Stimulated activated naive CD8-positive, alpha-beta T cell treated with anti-CD3 and anti-CD28 coated beads, Interleukin-15, amount 100 ng/mL, for 72 hours (primary cell): ENCODE measurements at places on chromosomes 6 and 20.

DNA sequence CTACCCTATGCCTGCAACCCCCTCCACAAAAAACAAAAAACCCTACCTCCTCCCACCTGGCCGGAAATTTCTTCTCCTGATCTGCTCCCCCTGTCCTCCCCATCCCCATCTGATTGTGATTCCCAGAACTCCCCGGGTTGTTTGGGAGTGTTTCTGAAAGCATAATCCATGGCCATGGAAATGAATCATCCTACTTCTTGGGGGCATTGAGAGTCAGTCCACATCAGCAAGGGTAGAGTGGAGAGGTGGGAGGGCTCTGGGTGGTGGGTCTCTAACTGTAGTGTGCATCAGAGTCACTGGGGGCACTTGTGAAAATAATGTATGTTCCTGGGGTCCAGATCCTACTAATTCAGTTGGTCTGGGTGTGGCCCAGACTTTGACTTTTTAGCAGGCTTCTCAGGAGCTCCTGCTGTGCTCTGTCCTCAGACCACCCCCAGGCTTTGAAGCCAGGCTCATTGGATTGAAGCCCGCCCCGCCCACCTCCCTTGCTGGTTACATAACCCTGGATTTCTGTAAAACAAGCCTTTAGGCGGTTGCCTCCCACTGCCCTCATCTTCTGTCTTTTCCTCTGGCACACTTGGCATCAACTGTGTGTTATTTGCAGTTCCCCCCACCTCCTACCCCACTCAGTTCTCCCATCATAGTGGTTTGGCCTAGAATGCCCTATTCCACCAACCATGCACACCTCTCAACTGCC is 10.5 kb downstream of the PIGT start:
- no peak for DNase-seq

DNA sequence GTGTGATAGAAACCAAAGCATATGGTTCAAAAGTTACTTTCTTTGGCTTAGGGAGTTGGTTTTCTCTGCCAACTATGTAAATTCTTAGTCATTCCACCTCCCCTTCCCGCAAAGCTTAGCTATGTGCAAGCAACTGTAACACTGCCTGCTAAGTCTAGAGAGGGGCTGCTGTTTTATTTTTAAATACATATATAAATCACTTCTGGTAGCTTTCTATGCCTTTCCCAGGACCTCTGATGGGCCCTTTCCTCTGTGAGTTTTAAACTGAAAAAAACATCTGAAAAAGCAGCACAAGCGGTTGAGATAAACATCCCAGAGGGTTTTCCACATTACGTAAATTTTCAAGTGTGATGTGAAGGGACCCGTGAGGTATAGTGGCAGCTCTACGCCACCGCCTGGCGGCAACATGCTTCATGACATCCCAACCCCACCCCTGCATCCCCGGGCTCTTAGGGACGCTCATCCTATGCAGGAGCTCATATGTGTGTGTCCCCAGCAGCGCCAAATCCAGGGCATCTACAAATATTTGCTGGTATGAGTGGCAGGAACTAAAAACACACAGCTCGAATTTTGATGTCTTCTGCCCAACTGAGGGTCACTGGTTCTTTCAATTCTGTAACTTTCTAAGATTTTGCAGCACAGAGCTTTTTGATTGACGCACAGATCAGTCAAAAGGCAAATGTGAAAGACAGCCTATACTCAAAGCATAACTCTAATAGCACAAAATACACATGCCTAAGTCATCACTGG is 12.7 kb downstream of the SAYSD1 start:
- DNase-seq = no peak

DNA sequence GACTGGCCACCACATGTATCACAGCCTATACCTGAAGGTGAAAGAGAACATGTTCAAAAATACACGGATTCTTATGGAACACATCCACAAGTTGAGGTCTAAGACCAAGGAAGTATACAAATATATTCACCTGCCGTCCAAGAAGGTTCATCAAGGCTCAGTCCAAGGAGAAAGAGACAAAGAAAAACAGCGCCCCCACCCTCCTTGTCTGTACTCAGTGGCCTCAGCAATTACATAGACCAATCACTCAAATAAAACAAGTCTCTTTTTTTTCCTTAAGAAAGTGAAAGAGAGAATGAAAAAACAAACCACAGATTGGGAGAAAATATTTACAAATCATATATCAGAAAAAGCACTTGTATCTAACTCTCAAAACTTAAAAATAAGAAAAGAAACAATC is 19.5 kb downstream of the CPXM1 start:
- no peak for DNase-seq

- DNase-seq = no peak
These were observed 9.9 kb downstream of the ANKRD66 start for GRCh38 chr6:46756469-46757213.

DNA sequence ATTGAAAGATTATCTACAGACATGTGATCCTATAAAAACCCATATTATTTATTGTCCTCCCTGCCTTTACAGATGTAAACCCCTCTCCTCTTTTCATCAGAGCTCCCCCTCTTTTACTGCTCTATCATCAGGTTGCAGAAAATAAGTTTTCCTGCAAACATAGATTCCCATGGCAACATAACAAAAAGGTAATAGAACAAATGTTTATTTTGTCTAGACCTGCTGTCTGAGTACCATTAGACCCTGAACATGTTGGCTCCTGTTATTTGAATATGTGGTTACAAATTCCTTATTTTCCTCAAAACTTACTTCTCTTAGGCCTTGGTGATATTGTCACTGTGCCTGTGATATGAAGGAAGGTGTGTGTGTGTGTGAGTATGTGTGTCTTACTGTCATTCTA is 11.5 kb downstream of the MAPK14 start:
- no peak for DNase-seq
